ENCODE measurements at places on chromosomes 13 and 19. TPM values are rescaled to one million over a fixed set of nuclear protein-coding genes. Genes with fewer than 3 reads are reported as not detected.

DNAJB1 gene
- total RNA-seq: 58.1 TPM

SYT5 gene
- 0.07 TPM for total RNA-seq

IGFL1 gene
- total RNA-seq: not detected

AMER2 gene
- total RNA-seq: not detected

MTIF3 gene
- 50.8 TPM for total RNA-seq

SIGLEC9 gene
- total RNA-seq: not detected

VMAC gene
- 3.5 TPM for total RNA-seq

VRK3 gene
- total RNA-seq: 33.4 TPM

RUBCNL gene
- total RNA-seq: not detected

PIK3R2 gene
- 7.5 TPM for total RNA-seq

CGB7 gene
- 0.13 TPM for total RNA-seq

PTH2 gene
- not detected for total RNA-seq

ZNF264 gene
- total RNA-seq: 21.8 TPM

ZBTB7A gene
- total RNA-seq: 19.9 TPM

PLPP2 gene
- total RNA-seq: 2.9 TPM

RAVER1 gene
- total RNA-seq: 13.8 TPM

SMIM44 gene
- not detected for total RNA-seq

OLFM2 gene
- total RNA-seq: 0.14 TPM

SWSAP1 gene
- 0.80 TPM for total RNA-seq

EFNB2 gene
- total RNA-seq: 109 TPM

ELSPBP1 gene
- not detected for total RNA-seq

LRRC8E gene
- 1.5 TPM for total RNA-seq

C2CD4C gene
- 0.29 TPM for total RNA-seq

NMRK2 gene
- total RNA-seq: not detected

ZFP30 gene
- 19.9 TPM for total RNA-seq

BCKDHA gene
- 36.3 TPM for total RNA-seq

FXYD1 gene
- not detected for total RNA-seq

GJB6 gene
- total RNA-seq: not detected

PEAK3 gene
- not detected for total RNA-seq

All from thoracic aorta endothelial cell (primary cell).